ENCODE measurements at places on chromosomes 7 and 10.

DNA sequence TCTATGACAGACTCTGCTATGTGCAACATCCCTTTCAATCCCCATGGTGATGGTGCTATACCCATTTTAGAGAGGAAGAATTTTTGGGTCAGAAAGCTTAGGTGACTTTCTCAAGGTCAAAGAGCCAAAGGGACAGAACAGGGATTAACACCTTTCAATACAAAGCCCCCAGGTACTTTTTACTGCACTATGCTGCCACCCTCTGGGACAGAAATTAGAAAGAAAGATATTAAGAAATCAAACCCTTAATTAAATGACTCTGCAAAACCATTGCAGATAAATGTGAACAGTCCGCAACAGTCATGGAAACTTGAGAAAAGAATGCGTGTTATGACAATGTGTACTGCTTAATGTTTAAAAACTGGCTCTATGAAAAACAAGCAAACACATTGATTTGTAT is 673.7 kb downstream of the MAGI2 start:
- no peak overlapping the region for H3K27ac ChIP-seq
- ATAC-seq, result no peak
- H3K36me3 ChIP-seq, result no peaks in the 10 kb centered on the region
- H3K4me3 ChIP-seq, result no peak overlapping the region

DNA sequence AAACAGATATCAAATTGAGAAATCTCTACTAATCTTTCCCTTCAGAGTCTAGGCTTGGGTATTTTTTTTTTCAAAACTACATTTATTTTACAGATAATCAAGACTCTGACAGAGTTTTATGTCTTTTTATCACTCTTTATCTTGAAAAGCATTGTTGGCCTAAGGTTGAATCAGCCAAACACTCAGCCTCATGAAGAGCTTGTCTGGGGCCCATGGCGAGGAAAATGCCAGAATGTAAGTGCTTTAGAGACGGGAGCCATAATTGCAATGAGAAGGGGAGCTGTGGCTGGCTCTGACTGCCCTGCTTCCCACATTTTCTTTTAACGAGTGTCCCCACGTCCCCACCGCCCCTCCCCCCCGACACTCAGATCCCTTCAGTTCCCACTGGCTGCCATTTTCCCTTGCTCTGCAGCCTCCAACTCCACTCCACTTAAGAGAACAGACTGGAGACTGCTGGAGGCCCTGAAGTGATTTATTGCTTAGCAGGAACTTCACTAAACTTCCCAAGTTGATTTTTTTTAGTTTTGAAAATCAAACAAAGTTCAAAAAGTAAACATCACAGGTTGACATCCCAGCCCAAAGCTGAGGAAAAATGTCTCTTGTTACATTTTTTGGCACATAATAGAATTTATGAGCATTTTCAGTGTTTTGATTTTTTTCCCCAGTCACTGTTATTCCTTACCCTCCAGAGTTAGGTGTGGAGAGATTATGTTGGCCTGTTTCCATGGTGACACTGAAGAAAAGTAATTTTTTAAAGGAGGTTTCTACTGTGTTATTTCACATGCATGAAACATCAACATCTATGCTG is 637.5 kb upstream of the GALNT17 start:
- peaks cover 5% of the 10 kb centered on the region for H3K4me1 ChIP-seq
- ATAC-seq, result no peak
- H3K27me3 ChIP-seq, result no peaks in the 10 kb centered on the region

DNA sequence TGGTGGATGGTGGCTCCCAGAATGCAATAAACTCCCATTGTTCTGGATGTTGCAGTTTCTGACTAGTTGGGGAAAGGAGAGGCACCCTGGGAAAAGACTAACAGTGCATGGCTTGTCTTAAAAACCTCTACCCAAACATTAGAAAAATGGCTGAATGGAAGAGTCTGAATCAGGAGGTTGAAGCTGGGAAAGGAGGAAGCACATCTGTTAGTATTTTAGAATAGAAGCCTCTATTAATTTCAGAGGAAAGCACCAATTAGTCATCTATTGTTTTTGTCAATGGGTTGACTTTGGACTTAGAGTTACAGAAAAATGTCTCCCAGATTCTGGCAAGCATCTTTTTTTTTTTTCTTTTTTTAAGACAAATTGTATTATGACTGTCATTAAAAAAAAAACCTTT is 56.1 kb upstream of the ELMO1 start:
- H3K36me3 ChIP-seq, result no peaks in the 10 kb centered on the region
- no peak overlapping the region for H3K4me3 ChIP-seq
- H3K27ac ChIP-seq, result no peak overlapping the region
- no peak for ATAC-seq
- H3K27me3 ChIP-seq, result no peaks in the 10 kb centered on the region

DNA sequence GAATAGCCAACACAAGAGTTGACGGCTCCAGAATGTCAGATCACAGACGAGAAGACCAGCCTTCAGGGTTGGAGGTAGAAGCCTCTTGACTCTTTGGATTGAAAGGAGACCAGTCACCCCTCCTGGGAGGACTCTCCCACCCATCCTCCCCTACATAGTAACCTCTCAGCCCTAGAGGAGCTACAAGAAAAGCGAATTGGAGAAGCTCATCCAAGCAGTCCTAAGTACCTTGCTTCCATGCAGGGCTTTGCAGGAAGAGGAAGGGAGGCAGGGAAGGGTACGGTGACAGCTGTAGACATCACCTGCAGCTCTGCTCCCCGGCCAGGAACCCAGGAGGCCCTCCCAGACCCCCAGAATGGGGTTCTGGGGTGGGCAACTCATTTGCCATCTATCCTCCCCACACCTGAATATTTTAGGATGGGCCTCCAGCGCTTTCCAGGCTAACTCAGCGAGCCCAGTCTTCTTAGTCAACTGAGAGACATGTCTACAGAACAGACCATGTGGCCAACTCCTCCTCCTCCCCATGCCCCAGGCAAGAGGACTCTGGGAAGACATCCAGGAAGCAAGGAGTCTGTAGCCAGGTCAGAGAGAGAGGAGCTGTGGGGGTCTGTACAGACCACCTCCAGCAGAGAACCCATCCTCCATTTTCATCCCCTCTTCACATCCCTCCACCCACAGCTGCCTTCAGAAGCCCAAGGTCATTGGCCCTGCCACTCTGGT is 55.6 kb upstream of the LBX1 start:
- H3K27me3 ChIP-seq, result peaks cover 81% of the 10 kb centered on the region
- ATAC-seq, result no peak
